ENCODE measurements at places on chromosomes 12 and 14.

DNA sequence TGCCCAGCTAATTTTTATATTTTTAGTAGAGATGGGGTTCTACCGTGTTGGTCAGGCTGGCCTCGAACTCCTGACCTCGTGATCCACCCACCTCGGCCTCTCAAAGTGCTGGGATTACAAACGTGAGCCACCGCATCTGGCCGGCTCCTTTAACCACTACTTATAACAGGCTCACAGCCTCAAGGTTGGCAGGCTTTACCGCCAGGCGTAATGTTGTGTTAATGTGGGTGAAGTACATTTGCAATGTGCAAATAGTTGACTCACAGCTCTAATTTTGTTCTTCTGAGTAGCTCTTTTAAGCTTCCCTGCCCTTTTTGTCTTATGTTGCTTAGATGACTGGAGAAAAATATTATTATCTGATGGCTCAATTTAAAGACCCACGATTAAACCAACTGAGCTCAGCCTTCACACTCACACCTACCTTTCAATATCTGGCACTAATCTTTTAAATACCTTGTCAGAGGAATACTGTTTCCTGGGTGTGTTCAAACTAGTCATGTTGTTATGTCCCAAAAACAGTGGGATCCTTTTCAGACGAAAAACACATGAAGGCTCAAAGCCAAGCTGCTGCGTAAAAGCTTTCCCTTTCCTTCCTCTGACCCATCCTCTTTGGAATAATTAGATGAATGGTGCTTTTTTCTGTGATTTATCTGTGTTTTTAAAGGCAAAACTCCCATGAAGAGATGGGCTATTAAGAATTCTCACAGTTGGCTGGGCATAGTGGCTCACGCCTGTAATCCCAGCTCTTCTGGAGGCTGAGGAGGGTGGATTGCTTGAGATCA is 57.2 kb upstream of the USP44 start:
- DNase-seq, result no peak

DNA sequence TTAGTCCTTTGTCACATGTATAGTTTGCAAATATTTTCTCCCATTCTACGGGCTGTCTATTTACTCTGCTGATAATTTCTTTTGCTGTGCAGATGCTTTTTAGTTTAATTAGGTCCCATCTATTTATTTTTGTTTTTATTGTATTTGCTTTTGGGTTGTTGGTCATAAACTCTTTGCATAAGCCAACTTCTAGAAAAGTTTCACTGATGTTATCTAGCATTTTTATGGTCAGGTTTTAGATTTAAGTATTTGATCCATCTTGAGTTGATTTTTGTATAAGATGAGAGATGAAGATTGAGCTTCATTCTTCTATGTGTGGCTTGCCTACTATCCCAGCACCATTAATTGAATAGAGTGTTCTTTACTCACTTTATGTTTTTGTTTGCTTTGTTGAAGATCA is 1008.4 kb upstream of the ATXN7L3B start:
- DNase-seq, result no peak

GRCh38 chr12:120684523-120684932 is 2.4 kb upstream of the MLEC start:
- no peak for DNase-seq

DNA sequence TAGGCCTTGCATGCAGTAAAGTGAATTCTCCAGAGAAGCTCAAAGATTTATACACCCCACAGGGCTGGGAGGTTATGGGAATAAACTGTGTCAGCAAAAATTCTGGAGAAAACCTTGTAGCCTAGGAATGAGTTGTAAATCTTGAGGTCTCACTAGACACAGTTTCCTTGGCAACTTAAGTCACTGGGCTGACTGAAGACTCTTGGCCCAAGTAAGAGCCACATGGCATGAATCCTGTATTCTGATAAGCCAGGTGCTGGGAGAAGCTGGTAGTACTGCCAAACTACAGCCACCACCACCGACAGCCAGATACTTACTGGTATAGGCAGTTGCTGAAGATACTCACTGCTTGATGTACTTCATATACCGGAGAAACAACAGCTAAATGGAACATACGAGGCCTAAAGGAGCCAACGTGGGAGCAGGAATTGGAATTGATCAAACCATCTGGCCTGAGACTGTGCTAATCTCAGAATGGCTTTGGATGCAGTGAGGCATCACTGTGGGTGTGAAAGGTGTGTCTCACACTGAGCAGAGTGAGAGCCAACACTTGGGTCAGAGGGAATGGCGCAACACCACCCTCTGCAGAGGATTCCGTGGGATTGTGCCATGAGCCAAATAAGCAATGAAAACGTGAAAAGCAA is 102.8 kb upstream of the TMCC3 start:
- no peak for DNase-seq

GRCh38 chr14:101654051-101654450 is 92.8 kb downstream of the DIO3 start:
- no peak for DNase-seq

Measured in smooth muscle cell of the brain vasculature (primary cell).